Activated T-helper 1 cell treated with Interleukin-2 at 50 U/mL for 16 hours (primary cell): ENCODE measurements at places on chromosomes 5 and 9.

- DNase-seq = no peak
Measured at GRCh38 chr5:43389679-43390329, 22.4 kb downstream of the CCL28 start.

DNA sequence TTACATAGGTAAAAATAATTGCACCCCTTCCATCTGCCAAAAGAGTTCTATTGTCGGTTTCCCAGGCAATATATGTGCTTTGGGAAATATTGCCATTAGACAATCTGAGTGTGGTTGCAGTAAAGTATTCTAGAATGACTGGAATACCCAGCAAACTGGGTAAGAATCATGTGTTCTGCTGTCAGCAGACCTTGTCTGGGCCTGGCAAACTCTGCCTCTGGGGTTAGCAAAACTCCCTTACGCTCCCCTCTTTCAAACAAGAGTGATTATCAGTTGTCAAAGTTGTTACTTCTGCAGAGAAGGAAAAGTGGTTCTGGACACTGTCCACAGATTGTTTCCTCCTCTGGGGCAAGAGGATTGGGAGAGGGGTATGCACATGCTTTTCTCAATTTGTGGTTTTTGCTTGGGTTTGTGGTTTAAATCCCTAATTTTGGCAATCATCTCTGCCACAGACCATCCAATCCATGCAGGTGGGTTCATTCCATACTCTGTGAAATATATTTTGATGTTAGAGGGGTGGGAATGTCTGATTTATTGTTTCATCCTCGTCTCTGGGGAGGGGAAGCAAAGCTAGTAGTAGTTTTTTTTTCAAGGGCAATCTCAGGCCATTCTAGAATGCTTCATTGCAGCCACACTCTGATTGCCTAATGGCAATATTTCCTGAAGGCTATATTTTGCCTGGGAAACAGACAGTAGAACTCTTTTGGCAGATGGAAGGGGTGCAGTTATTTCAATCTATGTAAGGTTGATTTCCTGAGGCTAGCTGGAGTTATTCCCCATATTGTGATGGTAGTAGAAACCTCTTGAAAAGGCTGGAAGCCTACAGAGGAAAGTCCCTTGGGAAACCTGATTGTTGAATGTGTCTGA lies 24.0 kb upstream of the TNFSF15 start:
- DNase-seq = no peak

- no peak for DNase-seq
Measured at GRCh38 chr9:89495824-89496560, 1.9 kb downstream of the SEMA4D start.

DNA sequence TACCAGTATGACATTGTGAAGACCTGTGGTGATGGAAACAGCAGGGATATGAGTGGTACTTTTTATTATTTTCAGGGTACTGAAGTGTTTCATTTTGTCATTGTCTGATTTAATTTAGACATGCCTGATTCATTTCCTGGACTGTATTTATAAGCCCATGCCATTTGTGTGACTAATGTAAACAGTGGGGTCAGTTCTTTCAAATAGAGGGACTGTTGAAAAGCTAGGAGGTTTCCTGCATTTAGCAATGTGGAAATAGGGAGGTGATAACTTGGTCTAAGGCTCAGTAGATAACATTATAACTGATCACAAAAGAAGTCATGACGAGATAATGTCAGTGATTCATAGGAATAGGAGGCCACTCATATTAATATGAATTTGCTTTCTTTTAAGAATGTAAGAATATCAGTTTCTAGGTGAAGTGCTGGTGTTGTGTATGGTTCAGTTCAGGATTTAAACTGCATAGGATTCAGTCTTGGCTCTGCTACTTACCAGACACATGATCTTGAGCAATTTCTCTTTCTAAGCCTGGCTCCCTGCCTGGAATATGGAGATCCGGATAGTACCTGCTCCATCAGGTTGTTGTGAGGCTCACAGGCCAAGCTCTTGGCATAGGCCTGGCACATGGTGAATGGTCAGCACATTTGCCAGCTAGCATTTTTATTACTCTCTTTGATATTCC lies 7.5 kb downstream of the RASGRF2 start:
- DNase-seq = no peak

GRCh38 chr9:134971196-134971595 lies 53.5 kb upstream of the FCN1 start:
- DNase-seq = no peak

- DNase-seq = no peak
Measured at GRCh38 chr5:14353726-14354474, 210.8 kb downstream of the TRIO start.

DNA sequence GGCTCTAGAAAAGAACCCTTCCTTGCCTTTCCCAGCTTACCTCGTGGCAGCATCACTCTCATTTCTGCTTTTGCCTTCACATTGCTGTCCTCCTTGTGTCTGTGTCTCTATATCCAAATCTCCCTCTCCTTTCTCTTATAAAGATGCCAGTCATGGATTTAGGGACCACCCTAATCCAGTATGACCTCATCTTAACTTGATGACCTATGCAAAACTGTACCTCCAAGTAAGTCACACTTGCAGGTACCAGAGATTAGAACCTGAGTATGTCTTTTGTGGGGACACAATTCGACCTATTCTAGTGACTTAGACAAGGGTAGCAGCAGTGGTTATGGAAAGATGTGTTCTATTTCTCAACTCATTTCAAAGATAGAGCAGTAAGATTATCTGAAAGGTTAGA lies 160.1 kb downstream of the HMHB1 start:
- no peak for DNase-seq

DNA sequence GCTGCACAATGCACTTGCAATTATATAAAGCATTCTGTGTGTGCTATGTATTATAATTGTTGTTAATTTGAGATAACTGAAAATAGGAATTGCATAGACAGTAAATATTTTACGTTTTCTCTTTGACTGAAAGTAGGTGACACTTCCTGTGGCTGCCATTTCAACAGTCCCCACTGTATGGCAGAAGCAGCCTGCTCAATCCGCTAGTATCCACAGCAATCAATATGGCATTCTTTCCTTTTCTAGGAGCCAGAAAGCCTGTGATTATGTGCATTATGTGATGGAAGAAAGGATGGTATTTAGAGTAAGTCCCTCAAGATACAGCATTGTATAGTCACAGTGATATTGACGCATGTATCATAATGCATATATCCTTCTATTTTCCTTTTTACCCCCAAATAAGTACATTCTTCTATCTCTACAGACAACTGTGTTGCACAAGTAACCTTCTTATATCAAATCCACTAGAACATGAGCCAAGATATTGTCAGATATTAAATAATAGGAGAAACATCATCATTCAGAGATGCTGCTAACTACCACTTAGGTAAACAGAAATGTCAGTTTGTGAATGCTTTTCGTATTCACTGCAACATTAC lies 59.7 kb downstream of the CARTPT start:
- no peak for DNase-seq

DNA sequence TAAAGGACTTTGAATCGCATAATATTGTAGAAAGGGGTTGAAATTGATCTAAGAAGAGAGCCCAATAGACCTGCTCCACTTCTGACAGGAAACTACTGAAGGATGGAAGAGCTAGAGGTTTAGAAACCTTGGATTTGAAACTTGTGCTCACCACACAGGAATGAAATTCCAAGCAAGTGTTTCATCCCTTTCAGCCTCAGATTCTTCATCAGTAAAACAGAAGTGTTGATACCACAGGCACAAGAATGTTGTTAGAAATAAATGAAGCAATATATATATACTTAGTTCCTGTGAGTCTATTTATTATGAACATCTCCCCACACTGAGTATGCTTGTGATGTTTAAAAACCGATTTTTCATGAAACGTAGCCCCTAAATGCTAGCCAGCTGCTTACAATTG lies 43.8 kb downstream of the PRRC1 start:
- DNase-seq = no peak

DNA sequence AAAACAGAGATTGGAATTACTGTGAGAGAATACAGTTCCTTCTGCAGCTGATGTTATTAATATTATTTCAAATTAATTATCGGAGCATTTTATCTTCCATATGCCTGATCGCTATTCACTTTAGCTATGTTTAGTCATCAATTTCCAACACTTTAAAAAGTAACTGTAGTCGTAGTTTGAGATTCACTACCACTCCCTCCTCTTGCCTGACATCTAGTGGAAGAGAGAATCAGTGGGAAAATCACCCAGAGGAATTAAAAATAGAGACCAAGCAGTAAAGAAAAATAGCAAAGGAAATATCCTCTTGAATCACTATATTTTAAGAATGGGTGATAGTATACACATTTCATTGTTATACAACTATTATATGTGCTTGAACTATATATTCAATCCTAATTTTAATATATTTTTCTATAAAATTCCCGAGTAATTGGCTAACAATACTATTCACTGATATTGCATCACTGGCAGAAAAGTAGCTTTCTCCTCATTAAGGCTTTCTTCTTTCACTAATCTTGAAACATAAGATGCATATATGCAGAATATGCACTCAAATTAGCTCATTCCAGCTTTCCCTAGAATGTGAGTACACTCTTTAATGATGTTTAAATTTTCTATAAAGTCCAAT lies 708.7 kb downstream of the CDH9 start:
- DNase-seq = no peak

DNA sequence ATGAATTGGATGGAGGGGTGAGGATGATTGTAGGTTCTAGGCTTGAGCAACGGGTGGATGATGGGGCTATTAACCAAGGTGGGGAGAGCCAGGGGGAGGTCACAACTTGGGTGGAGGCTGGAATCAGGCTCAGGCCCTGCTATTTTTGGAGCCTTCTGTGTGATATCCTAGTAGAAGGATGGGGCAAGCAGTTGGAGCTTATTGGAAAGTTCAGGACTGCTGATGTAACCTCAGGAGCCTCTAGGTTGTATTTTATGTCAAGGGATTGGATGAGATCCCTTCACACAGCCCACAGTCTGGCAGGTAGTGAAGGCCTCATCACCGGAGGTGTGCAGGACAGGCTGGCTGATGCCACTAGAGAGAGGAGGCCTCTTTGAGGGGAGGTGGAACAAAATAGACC lies 11.2 kb upstream of the RPS14 start:
- DNase-seq = no peak

DNA sequence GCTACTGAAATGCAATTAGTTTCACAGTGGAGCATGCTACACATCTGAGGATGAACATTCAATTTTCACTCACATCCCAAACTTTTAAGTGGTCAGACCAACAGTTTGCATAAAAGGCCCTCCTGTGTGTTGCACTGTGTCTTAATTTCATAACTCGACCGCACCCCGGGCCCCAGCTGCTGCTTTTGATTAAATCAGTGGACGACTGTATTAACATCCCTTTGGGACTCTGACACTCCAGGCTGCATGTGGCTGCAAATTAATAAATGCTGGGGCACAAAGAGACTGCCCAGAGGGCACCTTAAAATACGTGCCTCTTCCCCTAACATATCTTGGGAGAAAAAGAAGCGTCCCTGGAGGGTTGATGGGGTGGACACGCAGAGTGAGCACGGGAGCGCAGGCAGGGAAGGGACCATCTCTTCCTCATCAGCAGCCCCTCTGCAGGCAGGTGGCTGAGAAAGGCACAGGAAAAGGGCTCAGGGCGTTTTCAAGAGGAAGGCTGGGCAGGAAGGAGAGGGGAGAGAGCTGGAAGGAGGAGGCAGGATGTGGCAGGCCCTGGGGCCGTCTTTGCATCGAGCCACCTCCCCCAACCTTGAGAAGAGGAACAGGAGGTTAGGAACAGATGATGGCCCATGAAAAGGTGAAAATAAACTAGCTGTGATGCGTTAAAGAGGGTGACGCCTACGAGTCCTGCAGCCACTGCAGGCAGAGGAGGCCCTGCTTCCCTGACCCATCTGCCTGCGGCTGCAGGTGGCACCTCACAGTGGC lies 18.6 kb downstream of the MED10 start:
- peak; percentile 9 for DNase-seq

DNA sequence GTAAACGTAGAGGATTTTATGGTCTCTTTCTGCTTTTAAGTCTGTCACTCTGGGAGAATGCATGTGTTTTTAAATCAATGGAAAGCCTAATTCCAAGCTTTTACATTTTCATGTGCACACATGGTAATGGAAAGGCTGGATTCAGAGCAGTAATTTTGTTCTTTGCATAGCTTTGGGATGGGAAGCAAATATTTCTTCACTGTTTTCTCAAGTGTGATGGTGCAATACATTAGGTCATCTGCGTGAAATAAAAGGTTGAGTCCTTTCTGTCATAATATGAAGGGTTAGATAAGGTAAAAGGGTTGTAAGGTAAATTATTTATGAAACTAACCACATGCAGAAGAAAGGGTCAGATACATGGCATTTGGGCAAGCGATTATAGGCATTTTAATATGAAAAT lies 88.2 kb upstream of the NR3C1 start:
- no peak for DNase-seq

DNA sequence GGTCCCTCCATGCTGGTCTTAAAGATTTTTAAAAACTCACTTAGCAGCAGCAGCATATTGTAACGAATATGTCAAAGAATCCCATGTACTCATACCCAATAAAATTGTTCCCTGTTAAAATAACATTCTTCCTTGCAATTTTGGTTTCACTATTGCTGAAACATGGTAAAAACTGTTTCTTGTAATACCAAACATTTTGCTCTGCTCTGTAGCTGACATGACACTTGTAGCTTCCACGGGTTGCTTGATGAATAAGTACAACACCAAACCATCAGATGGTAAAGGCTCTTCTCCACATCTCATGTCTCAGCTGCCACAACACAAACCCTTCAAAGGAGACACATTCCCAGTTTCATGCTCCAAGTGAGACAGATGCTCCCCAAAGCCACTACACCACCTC lies 180.7 kb upstream of the PTGER4 start:
- DNase-seq = no peak

GRCh38 chr5:16033187-16033925 lies 146.2 kb downstream of the MARCHF11 start:
- no peak for DNase-seq

DNA sequence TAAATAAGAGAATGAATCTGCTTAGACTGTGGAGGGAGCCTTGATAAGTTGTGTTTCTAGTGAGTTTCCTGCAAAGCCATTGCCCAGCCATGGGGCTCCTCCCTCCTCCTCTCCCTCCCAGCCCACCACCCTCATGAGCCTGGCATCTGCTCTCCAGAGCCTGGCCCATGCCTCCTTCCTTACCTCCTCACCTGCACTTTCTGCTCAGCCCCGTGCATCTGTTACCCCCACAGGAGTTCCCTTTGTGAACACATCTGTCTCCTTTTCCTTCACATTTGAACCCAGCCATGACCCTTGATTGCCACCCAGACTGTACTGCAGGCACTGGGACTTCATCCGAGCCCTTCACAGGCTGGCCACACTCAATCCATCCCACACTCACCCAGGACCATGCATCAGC lies 395.6 kb downstream of the IRX2 start:
- DNase-seq = no peak

DNA sequence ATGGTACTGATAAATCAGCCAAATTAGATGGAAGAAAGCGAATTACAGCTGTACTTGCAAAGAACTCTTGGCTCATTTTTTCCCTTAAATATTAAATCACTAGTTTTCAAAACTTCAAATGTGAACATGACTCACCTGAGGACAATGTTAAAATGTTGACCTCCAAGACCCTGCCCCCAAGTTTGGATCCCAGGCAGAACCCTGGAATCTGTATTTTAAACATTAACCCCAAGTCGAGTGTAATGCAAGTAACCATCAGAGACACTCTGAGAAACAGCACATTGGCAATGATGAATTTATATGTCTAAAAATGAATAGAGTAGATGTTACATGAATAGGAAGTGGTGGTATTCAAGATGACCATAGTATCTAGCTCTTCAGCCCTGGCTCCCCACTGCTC lies 2.3 kb upstream of the CD274 start:
- no peak for DNase-seq

- no peak for DNase-seq
Measured at GRCh38 chr5:167642779-167643517, 648.5 kb upstream of the WWC1 start.

- no peak for DNase-seq
Measured at GRCh38 chr5:162248107-162248713, 180.6 kb downstream of the GABRG2 start.
